ENCODE measurements at places on chromosomes 12 and 14.

DNA sequence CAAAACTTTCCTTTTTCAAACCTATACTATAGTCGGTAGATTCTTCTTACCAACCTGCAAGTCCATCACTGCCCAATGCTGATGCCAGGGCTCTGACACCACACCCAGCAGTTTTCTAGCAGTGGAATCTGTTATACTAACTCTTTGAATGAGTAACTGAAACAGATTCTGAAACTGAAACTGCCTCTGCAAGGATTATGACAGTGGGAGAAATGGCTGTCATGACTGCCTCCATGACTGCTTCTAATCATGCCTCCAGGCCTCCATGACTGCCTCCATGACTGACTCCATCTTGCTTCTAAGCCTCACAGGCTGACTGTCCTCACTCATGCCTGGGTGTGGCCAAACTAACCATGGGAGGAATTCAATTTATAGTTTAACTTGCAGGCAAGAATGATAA lies 29.4 kb upstream of the OXA1L start:
- no peak for DNase-seq

DNA sequence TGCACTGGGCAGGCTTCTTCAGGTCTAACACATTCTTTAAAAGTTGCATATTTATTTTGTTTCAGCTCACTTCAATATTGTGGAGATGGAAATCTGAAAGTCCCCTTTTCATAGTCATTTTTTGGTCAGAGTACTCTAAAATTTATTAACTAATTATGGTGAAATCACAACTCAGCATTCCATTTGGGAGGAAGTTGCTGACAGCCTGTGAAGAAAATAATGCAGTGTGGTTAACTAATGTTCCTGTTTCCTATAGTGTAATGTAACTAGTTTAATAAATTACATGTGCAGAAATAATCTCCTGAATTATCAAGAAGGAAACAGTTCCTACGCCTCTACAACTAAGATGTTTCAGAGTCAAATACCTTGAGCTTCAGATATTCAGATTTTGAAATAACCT lies 17.1 kb downstream of the LRFN5 start:
- no peak for DNase-seq

GRCh38 chr12:69837191-69837590 lies 12.2 kb downstream of the MYRFL start:
- no peak for DNase-seq

- no peak for DNase-seq
Observed at GRCh38 chr12:106081606-106082005, 57.1 kb downstream of the NUAK1 start.

DNA sequence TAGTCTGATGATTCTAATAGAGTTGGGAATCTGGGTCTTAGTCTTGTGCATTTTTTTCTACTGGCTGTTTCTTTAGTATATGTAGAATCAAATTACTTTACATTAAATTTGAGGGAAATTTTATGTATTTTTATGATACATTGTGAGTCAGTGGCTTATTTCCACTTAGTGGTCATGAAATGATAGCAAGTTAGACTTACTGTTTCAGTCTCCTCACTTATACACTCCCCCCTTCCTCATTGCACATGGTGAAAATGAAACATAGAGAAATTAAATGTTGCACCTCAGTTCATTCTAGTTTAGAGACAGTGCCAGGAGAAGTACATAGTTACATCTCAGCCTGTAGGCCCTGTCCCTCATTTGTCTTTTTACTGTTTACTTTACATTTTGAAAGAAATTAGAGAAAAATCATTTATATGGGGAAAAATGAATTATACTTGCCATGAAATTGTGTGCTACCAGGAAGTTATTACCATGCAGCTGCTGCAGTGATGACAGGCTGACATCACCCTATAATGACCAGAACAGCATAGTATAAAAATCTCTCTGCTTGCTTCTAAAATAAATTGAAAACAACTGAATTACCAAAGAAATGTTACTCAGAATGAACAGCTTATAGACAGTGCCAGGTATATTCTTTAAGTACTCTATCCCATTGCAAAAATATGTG lies 113.2 kb downstream of the TRMT5 start:
- DNase-seq, result no peak
